Stomach (tissue), 19 donors: ENCODE measurements at places on chromosomes 16 and 17. TPM values are rescaled to one million over a fixed set of nuclear protein-coding genes. Genes with fewer than 3 reads are reported as not detected.

DNA sequence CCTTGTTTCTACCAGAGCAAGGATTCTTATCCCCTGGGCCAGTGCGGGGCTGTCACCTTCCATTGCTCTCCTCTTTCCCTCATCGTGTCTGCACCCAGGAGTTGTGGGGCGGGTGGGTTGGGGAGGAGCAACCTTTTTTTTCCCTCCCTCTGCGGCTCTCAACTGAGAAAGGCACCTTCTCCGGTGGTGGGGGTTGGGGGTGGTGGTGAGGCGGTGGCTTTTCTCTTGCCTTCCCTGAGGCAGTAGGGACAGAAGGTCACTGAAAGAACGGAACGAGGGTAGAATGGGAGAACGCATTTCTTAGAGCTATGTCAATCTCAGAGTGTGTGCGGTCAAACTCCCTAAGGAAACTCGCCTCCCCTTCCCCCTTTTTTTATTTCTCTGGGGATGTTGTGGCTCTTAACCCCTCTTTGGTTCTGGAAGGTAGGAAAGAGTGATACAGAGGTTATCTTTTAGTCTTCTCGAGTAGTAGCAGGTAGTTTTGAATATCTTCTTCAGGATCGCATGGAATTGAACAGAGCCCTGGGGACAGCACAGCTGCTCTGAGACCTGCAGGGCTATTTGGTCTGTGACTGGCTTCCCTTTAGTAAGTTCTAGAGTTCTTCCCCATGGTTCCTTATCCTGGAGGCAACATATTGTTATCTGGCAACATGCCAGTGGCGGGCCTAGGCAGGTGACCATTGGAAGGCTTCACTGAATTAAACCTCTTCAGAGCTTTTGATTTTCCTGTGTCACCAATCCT, 994 bp downstream of the CLTC start:
- DNase-seq, result peak; percentile 73

DNA sequence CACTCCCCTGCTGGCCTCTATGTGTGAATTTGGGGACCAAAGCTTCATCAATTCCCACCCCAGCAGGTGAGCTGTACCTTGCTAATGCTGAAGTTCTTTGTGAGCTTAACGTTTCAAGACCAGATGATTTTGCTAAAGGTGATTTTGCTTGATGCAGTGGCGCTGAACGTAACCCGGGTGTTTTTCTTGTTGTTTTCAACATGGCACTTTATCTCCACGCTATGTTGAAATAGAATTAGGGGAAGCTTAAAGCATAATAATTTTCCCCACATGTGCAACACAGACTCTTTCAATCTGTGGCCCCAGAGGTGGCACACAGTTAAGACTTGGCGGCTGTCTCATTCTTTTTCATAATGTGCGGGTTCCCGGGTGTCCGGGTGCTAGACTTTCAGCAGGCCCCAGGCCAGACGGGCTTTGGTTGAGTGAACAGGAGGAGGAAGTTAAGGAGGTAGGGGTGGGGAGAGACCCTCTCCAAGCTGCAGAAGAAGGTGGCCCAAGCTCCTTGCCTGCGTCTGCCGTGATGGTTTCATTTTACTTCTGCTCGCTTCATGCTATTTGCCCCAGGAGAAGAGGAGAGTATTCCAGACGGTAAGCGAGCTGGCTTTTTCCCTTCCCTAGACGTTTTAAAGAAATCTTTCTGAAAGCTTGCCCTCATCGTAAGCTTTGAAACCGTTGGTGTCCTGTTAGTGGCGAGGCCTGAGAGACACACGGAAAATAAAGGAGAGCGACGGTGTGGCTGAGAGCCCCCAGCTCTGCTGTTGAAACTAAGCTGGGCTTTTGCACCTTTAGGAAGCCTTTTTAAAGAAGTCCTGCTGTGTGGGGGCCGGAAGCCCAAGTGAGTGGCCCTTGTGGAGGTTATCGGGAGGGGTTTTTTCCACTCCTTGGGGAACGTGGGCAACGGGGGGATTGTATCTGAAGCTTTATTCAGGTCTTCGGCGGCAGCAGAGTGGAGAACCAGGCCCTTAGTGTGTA, 4.2 kb downstream of the FOXC2 start:
- DNase-seq, result no peak

DNA sequence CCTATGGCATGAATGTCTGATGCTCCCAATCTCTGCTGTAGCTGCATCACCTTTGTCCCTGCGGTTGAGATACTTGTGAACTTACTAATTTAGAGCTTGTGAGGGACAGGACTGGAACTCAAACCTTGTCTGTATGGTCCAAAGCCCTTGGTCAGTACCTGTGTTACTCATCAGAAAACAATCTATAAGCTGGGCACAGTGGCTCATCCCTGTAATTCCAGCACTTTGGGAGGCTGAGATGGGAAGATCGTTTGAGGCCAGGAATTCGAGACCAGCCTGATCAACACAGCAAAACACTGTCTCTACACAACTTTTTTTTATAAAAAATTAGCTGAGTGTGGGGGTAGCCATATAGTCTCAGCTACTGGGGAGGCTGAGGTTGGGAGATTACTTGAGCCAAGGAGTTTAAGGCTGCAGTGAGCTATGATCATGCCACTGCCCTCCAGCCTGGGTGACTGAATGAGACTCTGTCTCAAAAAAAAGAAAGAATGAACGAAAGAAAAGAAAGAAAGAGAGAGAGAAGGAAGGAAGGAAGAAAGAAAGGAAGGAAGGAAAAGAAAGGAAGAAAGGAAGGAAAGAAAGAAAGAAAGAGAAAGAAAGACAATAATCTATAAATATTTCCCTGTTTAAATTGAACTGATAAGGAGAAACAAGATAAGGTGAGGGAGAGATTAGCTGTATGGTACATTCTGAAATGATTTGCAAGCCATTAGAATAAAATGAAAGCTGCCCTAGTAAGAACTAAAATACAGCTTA, 31.7 kb upstream of the MYH10 start:
- no peak for DNase-seq

DNA sequence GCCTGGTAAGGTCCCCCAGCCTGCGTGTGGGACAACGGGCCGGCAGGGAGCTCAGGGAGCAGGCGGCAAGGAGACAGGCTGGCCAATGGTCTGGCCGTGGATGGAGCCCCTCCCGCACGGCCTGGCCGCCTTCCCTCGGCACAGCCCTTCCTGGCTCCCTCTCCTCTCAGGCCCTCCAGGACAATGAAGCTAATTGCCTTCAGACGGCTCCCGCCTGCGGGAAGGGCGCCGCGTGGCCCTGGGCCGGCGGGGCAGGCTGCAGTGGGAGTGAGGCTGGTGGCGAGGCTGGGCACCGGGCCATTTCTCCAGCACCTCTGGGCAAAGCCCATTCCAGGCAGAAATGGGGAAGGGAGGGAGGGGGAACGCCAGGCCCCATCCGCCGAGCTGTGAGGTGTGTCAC, 50.9 kb downstream of the ENGASE start:
- DNase-seq, result no peak

GRCh38 chr17:42153919-42154742, 658 bp downstream of the RAB5C start:
- DNase-seq, result no peak

- DNase-seq, result no peak
Observed at GRCh38 chr17:36647636-36648035, 46.3 kb downstream of the MRM1 start.

DNA sequence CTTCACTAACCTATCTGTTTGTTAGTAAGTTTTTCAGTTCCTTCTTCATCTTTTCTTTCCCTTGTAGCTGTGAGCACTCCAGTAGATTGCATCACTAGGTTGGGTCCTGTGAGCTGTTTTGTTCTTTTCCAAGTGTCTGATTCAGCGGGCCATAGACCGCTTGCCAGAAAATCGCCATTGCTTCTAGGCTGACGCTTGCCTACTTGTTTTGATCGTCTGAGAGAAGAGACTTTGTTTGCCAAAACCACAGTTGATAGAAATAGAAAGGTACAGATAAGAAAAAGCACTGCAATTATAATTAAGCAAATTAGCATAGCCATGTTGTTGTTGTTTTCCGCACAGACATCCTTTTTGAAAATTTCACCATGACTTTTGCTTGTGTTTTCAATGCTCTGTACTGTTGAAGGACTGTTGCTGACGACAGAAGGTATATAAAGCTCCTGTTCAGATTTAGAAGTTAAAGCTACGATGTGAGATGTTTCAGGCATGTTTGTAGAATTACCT, 3.1 kb downstream of the EVI2A start:
- peak; percentile 40 for DNase-seq

DNA sequence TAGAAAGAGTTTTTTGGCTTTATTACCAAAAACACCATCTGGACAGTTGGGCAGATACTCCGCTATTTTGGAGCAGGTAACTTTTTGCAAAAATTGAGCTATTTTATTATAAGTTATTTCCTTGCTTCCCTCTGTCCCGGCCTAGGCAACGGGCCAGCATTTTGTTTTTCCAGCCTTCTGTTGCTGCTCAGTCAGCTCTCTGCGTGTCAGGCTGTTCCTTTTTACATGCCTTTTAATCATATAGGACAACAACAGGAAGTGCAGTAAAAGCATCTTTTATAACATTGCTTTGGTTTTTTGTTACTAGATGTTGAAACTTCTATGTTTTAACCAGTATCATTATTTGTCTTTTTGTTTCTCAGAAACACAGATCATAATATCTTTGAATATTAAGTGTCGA, 30.4 kb downstream of the PPM1D start:
- DNase-seq, result peak; percentile 28

- no peak for DNase-seq
Observed at GRCh38 chr16:15752717-15753488, 102.9 kb downstream of the NDE1 start.

DNA sequence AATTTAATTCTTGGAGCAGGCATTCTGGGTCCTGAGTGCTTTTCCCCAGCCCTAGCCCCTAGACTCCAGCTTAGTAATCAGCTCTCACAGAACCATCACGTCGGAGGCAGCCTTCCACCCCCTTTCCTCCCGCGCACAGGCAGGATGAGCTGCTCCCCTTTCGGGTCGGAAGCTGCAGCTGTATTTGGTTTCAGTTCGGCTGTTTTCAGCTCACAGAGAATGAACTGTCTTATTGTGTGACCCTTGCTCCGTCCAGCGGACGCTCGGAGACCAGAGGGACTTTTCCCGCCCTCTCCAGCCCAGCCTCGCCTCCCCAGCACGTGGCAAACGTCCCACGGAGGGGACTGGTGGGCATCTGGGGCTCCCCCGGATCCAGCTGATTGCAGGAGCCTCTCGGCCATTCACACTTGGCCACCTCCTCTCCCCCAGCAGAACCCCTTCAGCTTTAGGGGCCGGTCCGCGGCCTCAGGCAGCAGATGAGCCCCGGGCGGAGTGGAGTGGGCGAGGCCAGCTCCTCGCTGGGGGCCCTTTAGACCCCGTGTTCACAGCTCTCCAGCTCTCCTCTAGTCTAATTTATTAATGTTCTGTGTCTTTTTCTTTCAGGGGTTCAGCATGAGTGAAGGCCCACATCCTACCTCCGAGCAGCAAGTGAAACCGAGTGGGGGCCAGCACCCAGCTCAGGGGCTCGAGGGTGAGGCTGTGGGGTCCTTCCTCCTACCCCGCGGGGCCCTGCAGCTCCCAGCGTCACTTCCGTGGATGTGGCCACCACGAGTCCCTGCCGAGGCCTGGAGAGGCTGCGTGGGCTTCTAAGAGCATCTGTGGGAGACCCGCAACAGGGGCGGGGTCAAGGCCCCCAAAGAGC, 863 bp upstream of the UTS2R start:
- no peak for DNase-seq

- DNase-seq, result no peak
Observed at GRCh38 chr16:3087243-3088235, 11.6 kb downstream of the ZSCAN10 start.

- DNase-seq, result no peak
Observed at GRCh38 chr17:74394275-74394950, 27.1 kb downstream of the GPR142 start.

GRCh38 chr16:18816286-18816685, 14.9 kb upstream of the ARL6IP1 start:
- DNase-seq, result no peak

DNA sequence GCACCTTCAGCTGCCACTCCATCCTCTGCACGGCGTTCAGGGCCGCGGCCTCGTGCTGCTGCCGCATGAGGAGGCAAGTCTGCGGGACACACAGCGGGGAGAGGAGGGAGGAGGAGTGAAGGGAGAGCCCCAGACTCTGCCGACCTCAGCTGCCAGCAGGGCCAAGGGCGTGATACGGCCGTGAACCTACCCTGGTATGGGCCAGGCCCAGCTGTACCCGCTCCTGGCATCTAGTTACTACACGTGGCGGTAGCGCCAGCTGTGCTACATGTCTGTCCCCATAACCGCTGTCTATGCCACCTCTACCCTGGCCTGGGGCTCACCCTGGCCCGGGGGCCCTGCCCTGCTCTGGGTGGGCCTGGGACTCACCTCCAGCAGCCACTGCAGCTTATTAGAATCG, 51.1 kb downstream of the ZNF778 start:
- no peak for DNase-seq

DNA sequence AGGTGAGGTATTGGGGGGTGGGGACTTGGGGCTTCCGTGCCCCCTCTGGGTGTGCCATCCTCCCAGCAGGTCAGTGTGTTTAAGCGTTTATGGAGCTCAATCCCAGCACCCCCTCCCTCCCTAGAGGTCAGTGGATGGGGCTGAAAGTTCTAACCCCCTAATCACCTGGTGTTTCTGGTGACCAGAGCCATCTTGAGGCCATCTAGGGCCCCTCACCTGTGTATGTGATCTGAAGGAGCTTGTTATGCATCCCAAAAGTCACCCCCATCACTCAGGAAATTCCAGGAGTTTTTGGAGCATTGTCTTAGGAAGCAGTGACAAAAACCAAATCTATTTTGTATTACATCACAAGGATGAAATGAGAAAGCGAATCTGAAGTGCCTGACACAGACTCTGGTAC, 67.8 kb upstream of the NOL11 start:
- DNase-seq, result no peak

GRCh38 chr17:50834429-50835300, 721 bp upstream of the WFIKKN2 start:
- DNase-seq, result no peak

- DNase-seq, result no peak
Observed at GRCh38 chr16:86727131-86727530, 148.8 kb downstream of the FOXL1 start.

DNA sequence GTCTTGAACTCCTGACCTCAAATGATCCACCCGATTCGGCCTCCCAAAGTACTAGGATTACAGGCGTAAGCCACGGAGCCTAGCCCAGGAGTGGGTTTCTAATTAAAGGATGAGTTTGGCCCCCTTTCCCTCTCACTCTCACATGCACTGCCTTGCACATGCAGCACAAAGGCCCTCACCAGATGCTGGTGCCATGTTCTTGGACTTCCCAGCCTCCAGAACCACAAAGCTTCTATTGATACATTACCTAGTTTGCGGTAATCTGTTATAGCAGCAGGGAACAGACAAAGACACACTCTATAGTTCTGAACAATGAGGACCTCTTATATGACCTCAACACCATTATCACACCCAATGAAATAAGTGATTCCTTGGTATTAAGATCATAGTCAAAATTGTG, 17.9 kb upstream of the ITGAD start:
- no peak for DNase-seq

- no peak for DNase-seq
Observed at GRCh38 chr17:72420775-72421127, 299.9 kb downstream of the SOX9 start.

GRCh38 chr16:88623858-88624257, 14.5 kb upstream of the IL17C start:
- DNase-seq, result no peak

RANBP10 gene
- 7.8 TPM for total RNA-seq

KRT23 gene
- total RNA-seq, result not detected

BAHCC1 gene
- 42.2 TPM for total RNA-seq

CX3CL1 gene
- total RNA-seq, result not detected

CACNG5 gene
- not detected for total RNA-seq

MMP2 gene
- total RNA-seq, result 145 TPM

TPPP3 gene
- 5.8 TPM for total RNA-seq

TMEM238L gene
- 51.2 TPM for total RNA-seq
